ENCODE measurements at places on chromosomes 5 and 9.

- no peak for DNase-seq
These were observed 2.3 kb upstream of the EFNA5 start for GRCh38 chr5:107673039-107673367.

GRCh38 chr9:18189871-18190670 lies 283.9 kb upstream of the ADAMTSL1 start:
- DNase-seq = no peak

- DNase-seq = no peak
These were observed 334.1 kb downstream of the ZSWIM6 start for GRCh38 chr5:61666064-61666621.

DNA sequence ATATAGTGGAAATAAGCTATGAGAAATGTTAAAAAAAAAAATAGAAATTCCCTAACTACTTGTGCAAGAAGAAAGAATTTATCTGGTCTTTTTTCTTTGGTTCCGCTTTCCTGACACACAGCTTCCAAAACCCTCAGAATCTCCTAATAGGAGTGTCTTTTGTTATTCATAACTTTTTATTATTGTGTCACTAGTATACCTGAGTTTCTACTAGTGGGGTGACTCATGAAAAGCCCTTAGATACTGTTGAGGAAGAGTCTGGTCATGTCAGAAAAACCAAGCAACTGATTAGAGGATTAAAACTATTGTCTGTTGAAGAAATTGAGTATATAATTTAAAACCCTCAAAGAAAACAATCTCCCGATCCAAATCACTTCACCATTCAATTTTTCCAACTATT lies 152.8 kb upstream of the IFNE start:
- no peak for DNase-seq

- DNase-seq = no peak
These were observed 33.6 kb downstream of the PRRT1B start for GRCh38 chr9:131578731-131579504.

DNA sequence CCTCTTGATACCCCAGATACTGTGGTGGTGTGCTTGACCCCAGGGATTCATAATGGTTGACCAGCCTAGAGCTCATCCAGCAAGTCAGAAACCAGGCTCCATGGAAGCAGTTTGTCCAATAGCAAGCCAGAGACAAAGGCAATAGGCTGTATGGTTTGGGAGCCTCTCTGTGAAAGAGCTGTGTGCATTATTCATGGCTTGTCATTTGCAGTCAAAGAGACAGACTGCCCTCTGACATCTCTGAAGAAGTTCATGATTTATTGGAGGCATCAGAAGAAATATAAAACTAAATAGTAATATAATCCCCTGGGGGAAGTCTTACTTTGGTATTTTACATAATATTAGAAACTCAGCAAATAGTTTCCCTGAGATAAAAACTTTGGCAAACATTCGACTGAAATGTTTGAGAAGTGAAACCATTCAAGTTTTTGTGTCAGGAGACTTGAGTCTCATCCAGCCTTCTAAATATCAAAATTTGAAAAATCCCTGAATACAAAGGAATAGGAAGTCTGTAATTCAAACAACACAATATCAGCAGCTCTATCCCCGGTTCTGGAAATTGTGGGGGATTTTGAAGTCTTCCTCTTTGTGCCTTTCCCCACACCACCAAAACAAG lies 250.3 kb downstream of the ZSWIM6 start:
- DNase-seq = no peak

DNA sequence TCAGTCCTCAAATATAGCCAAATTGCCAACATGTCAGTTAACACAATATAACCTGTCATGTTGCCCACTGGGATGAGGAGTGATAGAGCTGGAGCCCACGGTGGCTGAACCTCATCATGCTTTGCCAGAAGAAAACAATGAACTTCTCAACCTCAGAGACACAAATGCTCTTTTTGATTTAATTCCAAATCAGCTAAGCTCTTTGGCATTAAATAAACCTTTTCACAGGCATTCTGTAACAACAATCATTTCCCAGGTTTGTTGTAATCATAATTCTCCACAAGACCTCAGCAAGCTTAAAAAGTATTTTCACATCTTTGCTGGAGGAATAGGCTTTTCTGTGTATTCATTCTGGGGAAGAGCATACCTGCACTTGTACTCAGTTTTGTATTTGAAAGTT lies 830.9 kb downstream of the MAT2B start:
- DNase-seq = no peak

All from SIG-M5 (cell line).